CD4-positive, alpha-beta memory T cell (primary cell): ENCODE measurements at places on chromosomes 6 and 20. TPM values are rescaled to one million over a fixed set of nuclear protein-coding genes. Genes with fewer than 3 reads are reported as not detected.

DNA sequence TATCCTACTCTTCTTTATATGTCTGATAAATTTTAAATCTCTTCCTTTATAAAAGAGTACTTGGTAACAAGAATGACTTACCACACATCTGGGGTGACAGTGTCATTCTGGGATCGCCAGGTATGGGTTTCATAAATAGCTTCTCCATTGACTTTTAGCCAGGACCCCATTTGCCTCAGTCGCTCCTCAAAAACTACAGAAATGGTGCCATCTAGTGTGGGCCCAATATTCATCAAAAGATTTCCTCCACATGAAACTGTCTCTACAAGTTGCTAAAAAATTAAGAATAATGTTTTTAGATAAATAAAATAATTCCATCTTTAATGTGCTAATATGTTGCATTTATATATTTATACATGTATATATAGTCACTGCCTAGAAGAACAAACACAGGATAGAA is 9.7 kb downstream of the FUCA2 start:
- DNase-seq, result no peak

C20orf144 gene
- polyA plus RNA-seq, result not detected

DNA sequence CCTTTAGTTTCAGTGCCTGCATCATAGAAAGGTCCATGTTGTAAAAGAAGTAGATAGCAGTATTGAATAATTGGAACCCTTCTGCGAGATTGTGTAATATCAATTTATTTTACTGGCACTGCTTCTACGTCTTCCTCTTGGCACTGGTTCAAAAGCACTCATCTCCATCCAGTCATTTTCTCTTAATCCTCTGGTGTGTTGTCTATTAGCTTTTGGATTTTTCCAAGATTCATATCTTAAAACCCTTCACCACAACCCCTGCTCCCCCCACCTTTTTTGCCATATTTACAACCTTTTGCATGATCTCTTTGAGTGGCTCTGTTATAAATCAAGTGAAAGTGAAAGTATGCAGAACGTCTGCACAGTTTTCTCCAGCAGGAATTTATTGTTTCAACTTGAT is 76.6 kb upstream of the HSF2 start:
- DNase-seq, result no peak

KIF25 gene
- not detected for polyA plus RNA-seq

MTG2 gene
- 15.9 TPM for polyA plus RNA-seq

HUS1B gene
- 2.3 TPM for polyA plus RNA-seq

SLC22A2 gene
- polyA plus RNA-seq, result not detected

ZSCAN31 gene
- 1.2 TPM for polyA plus RNA-seq

RBM12 gene
- 52.8 TPM for polyA plus RNA-seq

DNA sequence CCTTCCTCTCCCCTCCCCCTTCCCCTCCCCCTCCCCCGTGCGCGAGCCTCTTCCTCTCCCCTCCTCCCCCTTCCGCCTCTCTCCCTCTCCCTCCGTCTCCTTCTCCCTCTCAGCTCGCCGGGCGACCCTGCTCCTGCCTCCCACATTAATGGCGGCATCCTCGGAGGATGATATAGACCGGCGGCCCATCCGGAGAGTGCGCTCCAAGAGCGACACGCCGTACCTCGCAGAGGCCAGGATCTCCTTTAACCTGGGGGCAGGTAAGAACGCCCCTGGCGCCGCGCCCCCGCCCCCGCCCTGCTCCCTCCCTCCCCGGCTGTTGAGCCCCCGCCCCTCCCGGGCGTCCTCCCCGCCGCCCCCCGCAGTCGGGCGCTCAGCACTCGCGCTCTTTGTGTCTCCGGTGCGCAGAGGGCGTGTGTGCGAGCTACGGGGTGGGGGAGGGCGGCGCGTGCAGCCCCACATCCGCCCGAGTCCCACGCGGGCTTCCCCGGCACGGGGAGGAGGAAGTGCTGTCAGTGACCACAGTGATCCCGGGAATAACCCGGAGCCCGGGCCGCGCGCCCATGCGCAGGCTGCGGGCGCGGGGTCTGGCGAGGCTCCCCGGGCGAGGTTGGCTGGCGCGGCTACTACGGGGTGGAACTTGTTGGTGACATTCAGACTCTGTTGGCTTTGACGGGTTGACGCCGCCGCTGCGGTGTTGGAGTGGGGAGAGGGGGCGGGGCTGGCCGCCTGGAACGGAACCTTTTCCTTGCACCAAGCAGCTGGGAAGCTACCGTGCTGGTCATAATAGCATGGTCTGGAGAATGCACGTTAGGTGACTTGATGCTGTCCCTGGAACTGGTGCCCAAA is 33.2 kb downstream of the PHACTR1 start:
- DNase-seq, result no peak
